ENCODE measurements at places on chromosomes 4 and X.
A peak's percentile ranks its signal among the peaks of the same experiment; 100 is the strongest.

DNA sequence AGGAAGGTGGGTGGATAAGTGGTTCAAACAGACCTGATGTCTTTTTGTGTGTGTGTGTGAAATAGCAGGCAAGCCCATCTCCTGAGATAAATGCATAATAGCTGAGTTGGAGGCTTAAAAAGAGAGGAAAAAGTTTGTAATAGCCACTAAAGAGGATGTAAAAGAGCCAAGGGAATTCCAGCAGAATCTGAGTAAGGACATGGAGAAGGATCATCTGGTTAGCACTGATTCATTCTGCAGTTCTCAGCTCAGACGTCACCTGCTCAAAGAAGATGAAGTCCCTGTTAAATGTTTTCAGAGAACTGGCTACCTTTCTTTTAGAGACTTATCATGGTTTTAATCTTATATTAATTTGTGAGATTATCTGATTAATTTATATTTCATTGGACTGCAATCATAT lies 21.0 kb upstream of the IL13RA2 start:
- DNase-seq, result no peak

DNA sequence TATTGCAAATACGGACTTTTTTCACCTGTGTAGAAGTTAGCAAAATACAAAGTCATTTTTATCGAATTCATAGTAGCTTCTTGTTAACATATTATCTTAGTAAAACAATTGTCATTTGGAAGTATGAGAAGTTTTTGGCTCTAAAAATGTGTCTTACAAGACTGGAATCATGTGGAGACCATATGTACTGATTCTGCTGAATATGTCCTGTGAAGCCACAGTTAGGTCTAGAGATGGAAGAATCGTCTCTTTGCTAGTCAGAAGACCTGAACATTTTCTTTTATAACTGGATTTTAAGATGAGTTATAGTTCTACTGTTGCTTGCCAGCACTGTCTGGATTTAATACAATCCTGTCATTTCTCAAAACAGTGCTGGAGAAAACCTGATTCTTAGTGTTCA lies 29.0 kb downstream of the TMEM165 start:
- no peak for DNase-seq

GRCh38 chrX:44569122-44569521 lies 26.5 kb upstream of the FUNDC1 start:
- DNase-seq, result no peak

GRCh38 chr4:126719852-126720251 lies 912.9 kb upstream of the INTU start:
- no peak for DNase-seq

DNA sequence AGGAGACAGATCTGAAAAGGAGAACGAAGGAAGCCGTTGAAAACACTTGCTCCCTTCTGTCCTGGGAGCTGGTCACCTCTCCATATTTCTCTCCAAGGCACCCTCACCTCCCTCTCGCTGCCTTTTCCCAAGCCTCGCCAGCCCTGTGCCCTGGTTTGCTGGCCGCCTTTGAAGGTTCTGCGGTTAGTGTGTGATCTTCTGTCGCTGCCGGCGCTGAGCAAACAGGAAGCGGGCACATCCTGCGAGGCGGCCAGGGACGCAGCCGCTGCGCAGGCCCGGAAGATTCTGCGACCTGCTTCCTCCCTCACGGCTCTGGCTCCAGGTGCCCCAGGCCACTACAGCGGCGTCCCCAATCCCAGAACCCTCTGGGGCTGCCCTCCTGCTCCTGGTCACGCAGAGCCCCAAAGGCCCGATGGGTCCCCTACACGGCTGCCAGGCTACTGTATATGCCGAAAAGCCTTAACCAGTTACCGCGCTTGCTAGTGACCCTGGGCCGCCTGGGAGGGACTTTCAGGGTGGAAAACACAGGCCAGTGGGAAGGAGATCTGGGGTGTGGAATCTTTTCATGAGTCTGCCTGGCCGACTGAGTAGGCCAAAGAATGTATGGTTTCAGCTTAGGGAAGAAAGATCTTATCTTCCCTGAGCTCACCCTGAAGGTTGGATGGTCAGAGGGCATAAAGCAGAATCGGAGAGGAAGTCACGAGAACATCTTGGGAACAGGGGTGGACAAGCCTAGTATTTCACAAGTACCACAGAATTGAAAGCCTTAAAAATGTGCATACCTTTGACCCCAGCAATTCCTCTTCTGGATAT lies 2.3 kb upstream of the SASH3 start:
- no peak for DNase-seq

- peak; percentile 7 for DNase-seq
Measured at GRCh38 chrX:43559644-43560043, 96.5 kb upstream of the MAOA start.

DNA sequence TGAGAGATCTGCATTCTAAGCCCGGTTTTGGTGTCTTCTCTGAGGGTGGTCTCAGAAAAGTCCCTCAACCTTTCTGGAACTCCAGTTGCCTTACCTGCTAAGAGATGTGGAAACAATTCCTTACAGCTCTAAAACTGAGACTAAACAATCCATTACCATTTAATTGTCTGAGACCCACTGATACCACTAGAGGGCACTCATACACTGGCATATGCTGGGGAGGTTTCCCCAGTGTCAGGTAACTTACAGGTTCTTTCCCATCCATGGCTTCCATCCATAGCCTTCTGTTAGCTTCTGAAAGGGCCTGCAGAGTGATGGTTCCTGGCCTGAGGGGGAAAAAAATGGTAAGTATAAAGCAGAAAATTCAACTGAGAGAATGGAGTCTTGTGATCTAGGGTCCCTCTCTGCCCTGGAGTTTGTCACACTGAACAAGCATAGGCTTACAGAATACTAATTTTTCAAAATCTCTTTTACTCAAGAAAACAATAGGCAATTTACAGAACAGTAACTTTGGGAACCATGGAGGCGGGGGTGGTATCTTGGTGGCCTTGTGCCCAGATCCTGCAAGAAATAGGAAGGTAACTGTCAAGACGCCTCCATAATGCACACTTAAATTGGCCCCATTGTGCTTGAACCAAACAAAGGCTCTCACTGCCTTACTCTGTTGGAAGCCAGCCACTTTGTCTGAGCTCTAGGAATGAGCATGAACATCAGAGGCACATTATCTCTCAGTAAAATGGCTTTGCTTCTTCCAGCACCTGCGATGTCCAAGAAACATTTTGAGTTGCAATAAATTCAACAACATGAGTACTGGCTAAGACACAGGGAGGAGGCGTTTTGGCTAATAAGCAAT lies 236.1 kb downstream of the OPHN1 start:
- peak; percentile 40 for DNase-seq

DNA sequence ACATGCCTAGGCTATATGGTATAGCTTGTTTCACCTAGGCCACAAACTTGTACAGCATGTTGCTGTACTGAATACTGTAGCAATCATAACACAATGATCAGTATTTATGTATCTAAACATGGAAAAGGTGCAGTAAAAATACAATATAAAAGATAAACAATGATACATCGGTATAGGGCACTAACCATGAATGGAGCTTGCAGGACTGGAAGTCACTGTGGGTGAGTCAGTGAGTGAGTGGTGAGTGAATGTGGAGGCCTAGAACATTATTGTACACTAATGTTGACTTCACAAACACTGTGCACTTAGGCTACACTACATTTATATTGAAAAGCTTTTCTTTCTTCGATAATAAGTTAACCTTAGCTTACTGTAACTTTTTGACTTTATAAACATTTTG lies 45.6 kb upstream of the ANK2 start:
- no peak for DNase-seq

- DNase-seq, result peak; percentile 39
Measured at GRCh38 chr4:25970226-25970675, 56.2 kb downstream of the SMIM20 start.

DNA sequence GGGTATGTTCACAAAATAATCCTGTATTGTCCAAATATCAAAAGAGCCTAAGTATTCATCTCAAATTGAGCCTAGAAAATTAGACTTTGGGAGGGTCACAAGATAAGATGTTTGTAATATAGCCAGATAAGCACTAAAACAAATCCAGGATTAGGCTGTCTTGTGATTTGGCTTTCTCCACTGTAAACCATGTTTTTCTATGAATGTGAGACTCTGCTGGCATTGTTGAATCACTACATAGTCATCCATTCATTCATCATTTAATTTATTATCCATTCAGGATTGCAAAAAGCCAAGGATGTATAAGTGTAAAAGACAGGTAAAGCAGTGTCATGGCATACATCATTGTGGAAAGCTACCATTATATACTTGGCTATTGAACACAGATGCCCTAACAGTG lies 148.0 kb downstream of the GRID2 start:
- DNase-seq, result no peak

GRCh38 chr4:3255611-3256186 lies 6.7 kb downstream of the MSANTD1 start:
- no peak for DNase-seq

- no peak for DNase-seq
Measured at GRCh38 chrX:86830685-86831084, 682.4 kb downstream of the DACH2 start.

DNA sequence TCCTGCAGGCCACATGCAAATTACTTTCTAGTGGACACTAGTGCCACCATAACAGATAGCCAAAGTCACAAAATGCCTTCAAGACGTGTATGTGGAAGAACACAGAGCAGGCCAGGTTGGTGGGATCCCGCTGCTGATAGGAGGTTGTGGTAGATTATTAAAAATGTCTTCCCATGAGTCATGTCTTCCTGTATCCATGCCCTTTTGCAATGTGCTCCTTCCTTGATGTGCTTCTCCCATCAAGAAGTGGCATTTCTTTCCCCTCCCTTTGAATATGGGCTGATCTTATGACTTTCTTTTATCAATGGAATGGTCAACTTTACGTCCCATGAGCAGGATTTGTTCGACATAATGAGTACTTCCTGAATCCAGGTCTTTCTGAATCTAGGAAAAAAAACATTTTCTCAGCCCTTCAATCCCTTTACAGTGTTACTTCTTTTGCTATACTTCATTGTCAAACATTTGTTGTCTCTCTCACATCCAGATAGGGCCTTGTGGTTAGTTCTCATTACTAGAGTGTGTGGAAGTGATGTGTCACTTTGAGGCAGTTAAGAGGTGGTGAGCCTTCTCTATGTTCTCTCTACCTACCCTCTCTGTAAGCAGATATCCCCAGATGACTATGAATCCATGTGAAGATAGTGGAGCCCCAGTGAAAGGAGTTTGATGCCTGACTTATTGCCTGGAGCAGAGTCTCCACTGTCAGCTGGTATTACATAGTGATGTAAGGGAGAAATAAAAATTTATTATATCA lies 519.2 kb upstream of the DIPK2B start:
- no peak for DNase-seq

- DNase-seq, result no peak
Measured at GRCh38 chr4:7109169-7109568, 41.3 kb upstream of the GRPEL1 start.

DNA sequence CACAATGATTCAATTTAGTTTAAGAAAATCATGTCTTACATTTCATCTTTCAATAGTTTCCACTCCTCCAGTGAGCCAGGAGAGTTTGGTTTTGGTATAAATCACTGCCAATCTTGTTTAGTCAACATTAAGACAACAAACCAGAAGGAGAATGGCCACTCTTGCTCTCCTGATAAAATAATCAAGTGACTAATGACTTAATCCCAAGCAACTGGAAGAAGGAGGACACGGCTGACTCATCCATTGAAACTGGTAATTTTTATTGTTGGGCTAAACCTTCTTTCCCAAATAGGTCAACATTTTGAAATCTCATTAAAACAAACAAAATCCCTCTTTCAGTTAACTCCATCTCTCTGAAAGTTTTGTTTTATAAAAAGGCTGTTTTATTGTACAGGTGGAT lies 230.2 kb downstream of the CLCN4 start:
- DNase-seq, result no peak

Measured in RCC 7860 (cell line).